ENCODE measurements at places on chromosomes 4 and X. TPM values are rescaled to one million over a fixed set of nuclear protein-coding genes. Genes with fewer than 3 reads are reported as not detected.

FABP2 gene
- 0.80 TPM for total RNA-seq

DNA sequence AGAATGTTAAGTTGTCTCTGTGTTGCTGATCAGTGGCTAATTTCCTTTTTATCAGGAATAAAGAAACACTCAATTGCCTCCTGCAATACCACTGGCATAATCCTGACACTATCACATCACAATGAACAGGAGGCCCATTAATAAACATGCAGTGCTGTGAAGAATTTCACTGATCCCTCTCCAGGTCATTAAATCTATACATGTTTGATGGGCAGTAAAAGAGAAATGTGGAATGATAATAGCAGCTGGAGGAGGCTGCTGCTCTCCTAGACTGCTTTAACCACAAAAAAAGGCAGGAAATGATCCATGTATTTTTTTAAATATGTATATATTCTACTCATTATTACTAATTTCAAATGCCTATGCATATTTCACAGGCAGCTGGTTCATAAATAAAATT lies 202.1 kb downstream of the CENPC start:
- DNase-seq = no peak

DNA sequence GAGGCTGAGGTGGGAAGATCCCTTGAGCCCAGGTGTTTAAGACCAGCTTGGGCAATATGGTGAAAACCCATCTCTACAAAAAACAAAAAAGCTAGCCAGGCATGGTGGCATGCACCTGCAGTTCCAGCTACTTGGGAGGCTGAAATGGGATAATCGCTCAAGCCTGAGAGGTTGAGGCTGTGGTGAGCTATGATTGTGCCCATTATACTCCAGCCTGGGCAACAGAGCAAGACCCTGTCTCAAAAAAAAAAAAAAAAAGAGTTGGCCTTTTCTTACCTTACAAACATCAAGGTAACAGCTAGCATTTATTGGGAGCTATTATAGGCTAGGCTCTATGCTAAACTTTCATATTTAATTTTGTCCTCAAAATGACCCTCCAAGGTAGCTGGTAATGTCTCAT lies 43.4 kb downstream of the PTTG2 start:
- no peak for DNase-seq

DNA sequence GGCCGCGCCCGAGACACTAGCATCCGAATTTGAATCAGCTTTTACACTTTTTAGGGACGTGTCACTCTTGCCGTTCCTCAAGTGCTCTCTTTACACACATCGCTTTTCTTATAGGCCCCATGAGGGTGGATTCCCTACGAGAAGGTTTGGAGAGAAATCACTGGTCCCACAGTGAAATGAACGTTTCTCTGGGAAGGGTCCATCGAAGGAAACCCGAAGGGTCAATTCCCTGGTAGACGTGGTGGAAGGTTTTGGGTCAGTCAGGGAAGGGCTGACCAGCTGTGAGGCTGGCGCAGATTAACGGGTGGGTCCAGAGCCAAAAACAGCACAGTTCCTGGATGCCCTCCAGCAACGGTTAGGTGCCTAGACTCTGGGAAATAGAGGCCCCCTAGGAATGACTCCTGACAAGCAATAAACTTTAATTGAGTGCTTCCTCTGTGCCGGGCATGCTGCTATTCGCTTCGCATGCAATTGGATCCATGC lies 35.9 kb downstream of the ETDC start:
- DNase-seq = no peak

GRCh38 chr4:159272273-159273140 lies 169.6 kb downstream of the RAPGEF2 start:
- no peak for DNase-seq

DNA sequence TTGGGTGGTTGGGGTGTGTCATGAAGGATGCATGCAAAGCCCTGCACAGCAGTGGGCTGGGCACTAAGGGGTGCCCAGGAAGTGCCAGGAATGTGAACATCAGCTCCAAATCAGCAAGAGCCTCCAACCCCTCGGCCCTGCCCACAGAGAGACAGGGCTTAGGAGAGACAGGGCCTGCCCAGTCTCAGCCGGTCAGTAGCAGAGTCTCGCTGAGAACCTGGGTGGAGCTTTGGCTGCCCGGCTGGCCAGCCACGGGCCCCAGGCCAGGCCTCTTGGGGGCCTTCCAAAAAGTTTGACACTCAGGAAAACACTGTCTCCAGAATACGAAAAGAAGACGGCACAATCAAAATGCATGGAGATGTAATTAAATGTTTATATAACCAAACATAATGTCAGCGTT lies 4.3 kb upstream of the MXD4 start:
- no peak for DNase-seq
